ENCODE measurements at places on chromosomes 1 and 21.

DNA sequence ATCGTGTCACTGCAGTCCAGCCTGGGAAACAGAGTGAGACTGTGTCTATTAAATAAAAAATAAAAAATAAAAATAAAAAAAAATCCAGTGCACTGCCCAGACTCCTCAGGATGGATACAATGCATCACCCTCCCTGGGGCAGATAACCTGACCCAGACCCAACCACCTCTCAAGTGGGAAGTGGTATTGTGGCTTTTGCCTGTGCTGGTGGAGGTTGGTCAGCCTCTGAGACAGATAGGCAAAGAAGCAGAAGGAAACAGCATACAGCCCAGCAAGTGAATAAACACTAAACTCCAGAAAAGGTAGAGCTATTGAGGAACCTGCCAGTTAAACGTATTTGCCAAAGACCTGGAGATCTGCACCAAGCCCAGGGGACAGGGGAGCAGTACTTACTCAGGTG, 22.0 kb downstream of the HHIPL2 start:
- no peak for DNase-seq

DNA sequence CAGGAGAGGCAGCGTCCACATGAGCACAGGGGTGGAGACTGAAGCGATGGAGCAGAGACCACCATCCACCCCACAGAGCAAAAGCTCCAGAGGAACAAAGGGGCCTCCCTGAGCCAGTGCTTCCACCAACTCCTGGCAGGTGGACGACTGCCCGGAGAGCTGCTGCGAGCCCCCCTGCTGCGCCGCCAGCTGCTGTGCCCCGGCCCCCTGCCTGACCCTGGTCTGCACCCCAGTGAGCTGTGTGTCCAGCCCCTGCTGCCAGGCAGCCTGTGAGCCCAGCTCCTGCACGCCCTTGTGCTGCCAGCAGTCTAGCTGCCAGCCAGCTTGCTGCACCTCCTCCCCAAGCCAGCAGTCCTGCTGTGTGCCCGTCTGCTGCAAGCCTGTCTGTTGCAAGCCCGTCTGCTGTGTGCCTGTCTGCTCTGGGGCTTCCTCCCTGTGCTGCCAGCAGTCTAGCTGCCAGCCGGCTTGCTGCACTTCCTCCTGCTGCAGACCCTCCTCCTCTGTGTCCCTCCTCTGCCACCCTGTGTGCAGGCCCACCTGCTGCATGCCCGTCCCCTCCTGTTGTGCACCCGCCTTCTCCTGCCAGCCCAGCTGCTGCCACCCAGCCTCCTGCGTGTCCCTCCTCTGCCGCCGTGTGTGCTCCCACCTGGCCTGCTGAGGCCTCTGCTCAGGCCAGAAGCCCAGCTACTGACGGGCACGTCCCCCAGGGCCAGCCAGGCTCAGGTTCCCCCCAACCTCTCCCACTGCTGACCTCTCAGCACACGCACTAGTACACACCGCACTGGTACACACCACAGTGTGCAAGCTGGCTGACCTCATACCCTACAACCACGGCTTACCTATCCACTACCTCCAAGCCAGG, 5.4 kb downstream of the KRTAP10-12 start:
- no peak for DNase-seq

GRCh38 chr1:11914024-11914423, 12.2 kb downstream of the KIAA2013 start:
- DNase-seq = no peak

GRCh38 chr1:22257290-22258275, 114.7 kb upstream of the WNT4 start:
- no peak for DNase-seq

DNA sequence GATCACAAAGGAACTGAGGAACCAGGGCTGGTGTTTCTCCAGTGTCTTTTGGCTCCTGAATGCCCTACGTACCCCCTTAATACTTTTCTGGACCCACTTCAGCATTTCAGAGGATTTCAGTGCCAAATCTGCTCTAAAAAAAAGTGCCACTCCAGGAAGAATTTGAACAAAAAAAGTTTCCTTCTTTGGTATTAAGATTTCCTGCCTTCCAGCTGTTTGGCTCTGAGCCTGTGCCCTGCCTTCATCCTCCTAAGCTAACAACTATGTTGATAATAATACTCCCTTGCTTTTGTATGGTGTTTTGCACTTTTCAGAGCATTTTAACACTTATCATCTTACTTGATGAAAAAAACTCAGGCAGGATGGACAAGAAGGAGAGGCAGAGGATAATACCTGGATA, 11.0 kb upstream of the RIMS3 start:
- no peak for DNase-seq

GRCh38 chr1:39369565-39369964, 121.9 kb upstream of the BMP8A start:
- no peak for DNase-seq

DNA sequence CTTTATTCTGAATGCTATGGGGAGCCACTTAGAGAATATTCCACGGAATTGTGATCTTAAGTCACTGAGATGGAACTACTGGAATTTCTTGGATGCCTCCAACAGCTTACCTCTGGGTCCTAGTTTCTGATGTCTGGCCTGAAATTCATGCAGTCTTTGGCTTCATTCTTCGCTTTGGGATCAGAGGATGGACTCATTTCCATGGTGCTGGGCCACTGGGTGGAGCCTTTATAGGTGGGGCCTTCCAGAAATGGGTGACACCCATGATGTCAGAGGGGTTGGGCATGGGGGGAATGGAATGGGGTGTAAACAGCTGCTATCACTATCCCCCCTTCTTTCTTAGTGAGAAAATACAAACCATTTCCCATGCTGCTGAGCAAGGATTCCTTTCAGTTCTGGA, 73.7 kb upstream of the FGGY start:
- DNase-seq = no peak

DNA sequence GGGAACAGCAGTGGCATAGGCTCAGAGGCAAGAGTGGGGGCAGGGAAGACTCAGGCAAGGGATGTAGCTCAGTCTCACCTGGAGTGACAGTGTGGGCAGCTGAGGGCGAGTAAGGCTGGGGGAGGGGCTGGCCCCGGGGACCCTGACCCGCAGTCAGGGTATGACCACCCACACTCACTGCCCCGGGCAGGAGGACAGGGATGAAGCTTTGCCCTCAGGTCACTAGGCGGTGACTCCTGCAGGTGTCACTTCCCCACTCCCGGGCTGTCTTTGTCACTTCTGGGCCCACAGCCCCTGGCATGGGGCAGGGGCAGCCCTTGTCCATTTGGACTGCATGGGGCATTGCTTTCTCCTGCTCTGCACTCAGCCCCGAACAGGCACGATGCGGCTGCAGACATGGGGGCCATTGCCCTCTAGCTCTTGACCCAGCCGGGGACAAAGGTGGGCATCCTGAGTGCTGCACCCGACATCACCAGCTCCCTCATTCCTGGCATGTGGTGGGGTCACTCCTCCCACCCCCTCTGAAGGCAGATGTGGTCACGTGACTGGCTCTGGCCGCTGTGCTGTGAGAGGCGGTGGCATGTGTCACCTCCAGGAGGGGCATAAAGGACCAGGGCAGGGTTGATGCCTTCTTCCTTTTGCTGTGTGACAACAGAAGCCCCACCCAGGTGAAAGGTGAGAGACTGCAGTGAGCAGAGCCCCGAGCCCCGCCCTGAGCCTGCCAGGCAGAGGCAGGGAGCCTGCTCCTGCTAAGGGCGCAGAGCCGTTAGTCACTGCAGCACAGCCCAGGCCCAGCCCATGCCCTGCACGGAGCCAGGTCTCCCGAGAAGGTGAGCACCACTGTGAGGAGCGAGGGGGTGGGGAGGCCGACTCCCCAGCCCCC, 66.0 kb downstream of the MATN1 start:
- DNase-seq = no peak
